ENCODE measurements at places on chromosomes 12 and 14. TPM values are rescaled to one million over a fixed set of nuclear protein-coding genes. Genes with fewer than 3 reads are reported as not detected.

DNA sequence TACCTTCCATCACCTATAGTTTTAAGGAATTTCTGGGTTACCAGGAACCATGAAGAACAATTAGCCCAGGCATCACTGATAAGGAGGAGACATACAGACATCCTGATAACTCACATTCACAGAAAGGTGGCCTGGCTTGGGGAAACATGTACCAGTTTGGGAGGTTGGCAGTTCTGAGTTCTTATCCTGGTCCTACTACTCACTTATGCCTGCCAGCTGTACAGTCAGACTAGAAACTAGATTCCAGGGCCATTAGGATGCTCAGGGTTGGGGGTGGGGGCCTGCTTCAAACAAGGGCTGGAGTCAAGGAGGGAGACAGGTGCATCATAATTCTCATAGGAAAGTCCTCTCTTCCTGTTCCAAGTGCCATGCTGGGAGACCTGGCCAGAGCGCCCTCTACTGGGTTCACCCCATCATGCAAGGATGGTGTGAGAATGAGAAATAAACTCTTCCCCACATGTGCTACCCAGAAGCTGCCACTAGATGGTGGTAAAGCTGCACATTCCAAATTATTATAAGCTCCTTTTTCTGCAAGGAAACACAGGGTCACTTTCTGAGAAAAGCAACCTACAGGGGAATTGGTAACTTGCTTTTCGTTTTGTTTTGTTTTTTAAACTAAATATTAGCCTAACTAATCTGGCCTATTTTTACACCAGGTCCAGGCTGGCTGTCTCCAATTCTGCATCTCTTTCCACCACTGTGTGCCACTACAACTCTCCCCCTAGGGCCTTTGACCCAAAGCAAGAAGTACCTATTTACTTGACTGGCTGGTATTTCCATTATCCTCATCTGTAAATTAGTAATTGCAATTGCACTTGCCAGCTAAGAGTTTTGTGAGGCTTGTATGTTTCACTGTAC lies 14.5 kb downstream of the OAS2 start:
- H3K4me1 ChIP-seq = peaks cover 31% of the 10 kb centered on the region
- no peaks in the 10 kb centered on the region for H3K27me3 ChIP-seq
- no peak overlapping the region for H3K27ac ChIP-seq
- H3K4me3 ChIP-seq = no peak overlapping the region
- peak; percentile 84 for DNase-seq
- H3K36me3 ChIP-seq = peaks cover 89% of the 10 kb centered on the region

- H3K4me1 ChIP-seq = peaks cover 19% of the 10 kb centered on the region
- no peak overlapping the region for H3K27ac ChIP-seq
- H3K36me3 ChIP-seq = no peaks in the 10 kb centered on the region
- no peak for DNase-seq
These were observed 383.6 kb downstream of the BCAT1 start for GRCh38 chr12:24565300-24565699.

DNA sequence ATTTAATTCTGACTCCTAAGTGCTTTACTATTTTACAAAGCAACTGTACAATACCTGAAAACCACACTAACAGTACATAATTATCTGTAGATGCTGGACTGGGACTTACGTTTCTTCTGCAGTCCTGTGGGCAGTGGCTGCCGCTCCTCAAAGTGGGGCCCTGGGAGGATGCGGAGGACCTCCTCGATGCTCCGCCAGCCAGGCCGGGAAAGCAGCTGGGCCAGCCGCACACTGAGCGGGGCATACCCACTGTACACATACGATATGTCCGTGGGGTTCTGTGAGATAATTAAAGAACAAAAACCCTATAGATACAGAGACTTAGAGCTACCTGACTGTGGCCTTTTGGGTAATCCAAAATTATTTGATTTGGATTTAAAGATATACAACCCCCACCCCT lies 6.8 kb upstream of the DIABLO start:
- no peak overlapping the region for H3K4me3 ChIP-seq
- H3K27me3 ChIP-seq = no peaks in the 10 kb centered on the region
- no peak overlapping the region for H3K27ac ChIP-seq
- DNase-seq = no peak

DNA sequence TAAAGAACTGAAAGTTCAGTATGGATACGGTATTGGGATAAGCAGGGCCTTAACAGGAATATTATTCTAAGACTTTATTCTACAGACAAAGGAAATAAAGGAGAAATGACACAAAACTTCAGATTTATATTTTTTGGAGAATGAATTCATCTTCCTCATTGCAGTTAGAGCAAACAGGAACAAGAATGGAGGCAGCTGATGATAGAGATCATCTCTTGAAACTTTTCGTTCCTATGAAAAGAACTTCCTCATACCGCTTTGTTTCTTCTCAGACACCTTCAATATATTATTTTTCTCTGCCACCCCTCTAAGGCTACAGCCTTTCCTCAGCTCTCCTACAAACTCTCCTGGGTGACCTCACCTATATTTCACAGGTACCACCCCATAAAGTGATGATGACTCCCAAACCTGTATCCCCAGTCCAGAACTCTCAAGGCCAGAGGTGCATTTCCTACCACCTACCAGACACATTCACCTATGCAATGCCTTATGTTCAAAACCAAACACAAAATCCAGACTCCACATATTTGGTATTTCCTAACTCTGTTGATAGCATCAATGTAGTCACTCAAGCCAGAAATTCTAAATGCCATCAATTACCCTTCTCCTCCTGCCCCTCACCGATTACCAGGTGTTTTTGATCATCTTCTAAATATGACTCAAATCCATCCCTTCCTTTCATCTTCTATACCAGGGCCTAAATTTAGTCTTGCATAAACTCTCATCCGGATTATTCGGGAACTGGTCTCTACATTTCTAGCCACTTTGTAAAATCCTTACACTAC lies 7.4 kb downstream of the MAP4K5 start:
- H3K27ac ChIP-seq = no peak overlapping the region
- H3K36me3 ChIP-seq = peaks cover 1% of the 10 kb centered on the region
- peaks cover 69% of the 10 kb centered on the region for H3K4me1 ChIP-seq

GRCh38 chr14:79924551-79924950 lies 286.8 kb downstream of the DIO2 start:
- H3K27me3 ChIP-seq = no peaks in the 10 kb centered on the region
- no peaks in the 10 kb centered on the region for H3K36me3 ChIP-seq
- no peaks in the 10 kb centered on the region for H3K4me1 ChIP-seq
- no peak overlapping the region for H3K4me3 ChIP-seq
- DNase-seq = no peak

DNA sequence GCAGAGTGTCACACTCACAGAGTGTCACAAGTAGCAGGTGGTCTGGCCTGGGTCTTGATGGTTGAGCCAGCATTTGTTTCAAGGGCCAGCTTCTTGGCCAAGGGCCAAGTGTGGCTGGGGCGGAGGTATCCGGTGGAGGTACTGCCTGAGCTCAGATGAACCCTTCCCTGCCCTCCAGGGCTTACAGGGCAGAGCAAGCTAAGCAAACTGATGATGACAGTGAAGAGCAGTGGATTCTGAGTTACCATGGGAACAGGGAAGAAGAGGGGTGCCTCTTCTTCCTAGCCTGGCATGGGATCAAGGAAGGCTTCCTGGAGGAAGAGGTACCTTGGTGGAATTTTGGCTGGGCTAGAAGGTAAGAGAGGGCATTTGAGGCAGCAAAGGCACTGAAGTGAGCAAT lies 35.7 kb downstream of the MVK start:
- H3K4me3 ChIP-seq = no peak overlapping the region
- H3K36me3 ChIP-seq = no peaks in the 10 kb centered on the region
- no peak for DNase-seq
- no peaks in the 10 kb centered on the region for H3K4me1 ChIP-seq
- no peak overlapping the region for H3K27ac ChIP-seq
- peaks cover 13% of the 10 kb centered on the region for H3K27me3 ChIP-seq

GRCh38 chr14:92323011-92323915 lies at the start of gene SLC24A4:
SLC24A4 (plus strand) TSS chr14:92323165; CDS start chr14:92323831, 666 bp downstream.
- no peak for DNase-seq
- peaks cover 6% of the 10 kb centered on the region for H3K4me1 ChIP-seq
- H3K27ac ChIP-seq = no peak within 1 kb of the TSS
- no peaks in the 10 kb centered on the region for H3K36me3 ChIP-seq
- peaks cover 53% of the 10 kb centered on the region for H3K27me3 ChIP-seq

NID2 gene
- not detected for total RNA-seq

C12orf60 gene
- 3.3 TPM for total RNA-seq

- H3K4me1 ChIP-seq = peaks cover 22% of the 10 kb centered on the region
- H3K27ac ChIP-seq = no peak overlapping the region
- DNase-seq = no peak
- H3K36me3 ChIP-seq = no peaks in the 10 kb centered on the region
These were observed 21.8 kb upstream of the CPM start for GRCh38 chr12:68954811-68955210.

MIP gene
- not detected for total RNA-seq

DNA sequence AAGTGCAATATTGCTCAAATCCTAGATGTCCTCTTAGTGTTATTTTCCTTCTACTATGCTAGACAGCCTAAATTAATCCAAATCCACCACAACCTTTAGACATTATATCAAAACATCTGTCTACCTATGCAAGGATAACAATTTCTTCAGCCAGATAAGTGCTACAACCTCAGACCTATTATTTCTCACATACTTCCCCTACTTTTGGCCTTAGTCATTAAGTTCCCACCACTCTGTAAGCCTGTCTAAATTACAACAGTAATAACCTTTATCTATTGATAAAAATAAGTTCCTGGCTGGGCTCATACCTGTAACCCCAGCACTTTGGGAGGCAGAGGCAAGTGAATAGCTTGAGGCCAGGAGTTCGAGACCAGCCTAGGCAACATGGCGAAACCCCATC lies 74.0 kb downstream of the KIF21A start:
- no peak overlapping the region for H3K27ac ChIP-seq
- H3K4me1 ChIP-seq = peaks cover 16% of the 10 kb centered on the region
- peaks cover 24% of the 10 kb centered on the region for H3K36me3 ChIP-seq
- no peaks in the 10 kb centered on the region for H3K27me3 ChIP-seq

RAN gene
- total RNA-seq = 2,100 TPM

DNA sequence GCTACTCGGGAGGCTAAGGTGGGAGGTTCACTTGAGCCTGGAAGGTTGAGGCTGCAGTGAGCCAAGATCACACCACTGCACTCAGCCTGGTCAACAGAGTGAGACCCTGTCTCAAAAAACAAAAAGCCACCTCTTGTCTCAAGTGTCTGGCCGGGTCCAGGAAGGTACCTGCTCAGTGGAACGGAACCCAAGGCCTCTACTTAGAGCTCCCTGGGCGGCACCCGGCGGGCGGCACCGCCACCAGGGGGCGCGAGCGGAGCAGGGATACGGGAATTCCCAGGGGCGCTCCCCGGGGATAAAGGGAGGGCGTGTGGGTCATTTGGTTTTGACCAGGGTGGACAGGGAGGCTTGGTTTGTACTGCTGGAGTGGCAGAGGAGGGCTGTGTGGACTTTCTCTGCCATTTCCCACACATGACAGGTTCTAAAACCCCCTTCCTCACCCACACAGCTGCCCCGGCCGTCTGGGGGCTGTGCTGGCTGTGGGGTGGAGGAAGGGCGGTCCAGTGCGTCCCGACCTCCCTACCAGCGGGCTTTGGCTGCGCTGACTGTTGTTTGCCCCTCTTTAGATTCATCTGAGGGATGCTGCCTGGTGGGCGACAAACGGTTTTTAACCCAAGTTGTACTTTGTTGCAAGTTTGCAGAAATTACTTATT lies 91.4 kb downstream of the SETD3 start:
- no peaks in the 10 kb centered on the region for H3K36me3 ChIP-seq
- peak; percentile 41 for DNase-seq
- H3K27ac ChIP-seq = no peak overlapping the region
- no peak overlapping the region for H3K4me3 ChIP-seq
- H3K27me3 ChIP-seq = peaks cover 4% of the 10 kb centered on the region
- peaks cover 9% of the 10 kb centered on the region for H3K4me1 ChIP-seq

- no peak overlapping the region for H3K4me3 ChIP-seq
- H3K27me3 ChIP-seq = peaks cover 31% of the 10 kb centered on the region
- H3K4me1 ChIP-seq = no peaks in the 10 kb centered on the region
- no peak for DNase-seq
- H3K36me3 ChIP-seq = no peaks in the 10 kb centered on the region
These were observed 38.1 kb downstream of the SMOC1 start for GRCh38 chr14:69917287-69917686.

FAM186B gene
- not detected for total RNA-seq

DNA sequence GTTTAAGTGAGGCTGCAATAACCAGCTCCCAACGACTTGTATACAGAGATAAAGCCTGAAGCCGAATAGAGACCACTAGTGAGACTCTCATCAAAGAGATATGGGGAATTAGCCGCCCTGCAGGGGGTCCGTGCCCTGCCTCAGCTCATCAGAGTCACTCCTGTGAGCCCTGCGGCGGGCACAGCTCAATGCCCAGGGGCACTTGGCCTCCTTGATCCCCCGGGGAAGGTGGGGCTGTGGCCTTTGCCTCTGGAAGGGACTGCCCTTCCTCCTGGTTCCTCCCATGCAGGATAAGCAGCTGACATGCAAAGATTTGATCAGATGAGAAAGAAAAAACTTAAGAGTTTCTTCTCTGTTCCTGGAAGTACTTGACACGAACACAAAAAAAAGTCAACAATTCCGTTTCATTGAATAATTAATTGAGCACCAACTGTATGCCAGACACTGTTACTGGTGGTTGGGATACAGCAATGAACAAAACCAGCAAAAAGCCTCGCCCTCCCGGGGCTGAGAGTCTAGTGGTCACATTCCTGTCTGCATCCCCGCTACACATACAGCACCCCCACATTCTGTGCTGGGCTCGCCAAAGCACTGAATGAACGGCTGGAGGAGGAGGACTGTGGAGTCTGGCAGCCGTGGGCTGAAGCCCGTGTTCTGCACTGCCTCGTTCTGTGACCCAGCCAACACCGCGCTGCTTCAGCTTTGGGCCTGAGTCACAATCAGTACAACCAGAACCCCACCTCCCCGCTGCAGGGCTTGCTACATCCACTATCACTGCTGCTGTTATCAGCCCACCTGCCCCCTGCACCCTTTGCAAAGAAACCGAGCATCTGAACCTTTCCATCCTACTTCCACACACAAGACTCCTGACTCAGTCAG lies 10.3 kb downstream of the TTC7B start:
- H3K27ac ChIP-seq = no peak overlapping the region
- no peaks in the 10 kb centered on the region for H3K27me3 ChIP-seq
- no peaks in the 10 kb centered on the region for H3K36me3 ChIP-seq
- no peak overlapping the region for H3K4me3 ChIP-seq
- DNase-seq = no peak
- H3K4me1 ChIP-seq = peaks cover 5% of the 10 kb centered on the region

NTF3 gene
- total RNA-seq = not detected

DNA sequence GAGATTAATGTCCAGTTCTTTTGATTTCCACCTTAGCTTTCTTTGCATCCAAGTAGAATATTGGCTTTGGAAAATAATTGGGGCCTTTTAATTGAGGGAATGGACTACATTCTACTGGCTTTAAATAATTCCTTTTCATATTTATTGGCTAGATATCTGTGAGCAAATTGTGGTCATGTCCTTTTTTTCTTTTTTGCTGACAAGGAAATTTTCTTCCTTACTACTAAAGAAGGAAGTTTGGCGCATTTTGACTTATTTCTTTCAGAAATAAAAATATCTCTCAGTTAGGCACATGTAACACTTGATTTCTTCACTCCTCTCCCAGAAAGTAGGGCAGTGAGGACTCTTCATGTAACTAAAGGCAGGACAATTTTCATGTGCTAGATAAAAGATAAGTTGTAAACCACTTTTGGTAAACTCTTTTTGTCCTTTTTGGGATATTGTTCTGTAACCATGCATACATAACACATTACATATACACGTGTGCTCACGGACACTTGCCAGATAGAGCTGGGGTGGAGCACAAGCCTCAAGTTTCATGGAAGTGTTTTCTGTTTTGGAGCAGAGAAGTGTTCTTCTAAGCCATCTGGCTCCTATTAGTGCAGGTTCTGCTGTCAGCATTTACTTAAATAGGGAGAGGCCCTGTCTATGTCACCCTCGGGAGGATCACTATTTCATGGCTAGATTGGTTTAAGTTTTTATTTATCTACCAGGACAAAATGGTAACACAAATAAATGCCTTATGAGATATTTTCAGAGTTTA lies 85.1 kb upstream of the LRIG3 start:
- H3K4me1 ChIP-seq = no peaks in the 10 kb centered on the region
- H3K27me3 ChIP-seq = no peaks in the 10 kb centered on the region
- H3K4me3 ChIP-seq = no peak overlapping the region
- H3K27ac ChIP-seq = no peak overlapping the region
- no peaks in the 10 kb centered on the region for H3K36me3 ChIP-seq

ZNF385A gene
- total RNA-seq = 1.3 TPM
